ENCODE measurements at places on chromosomes 4 and X.

- no peak for DNase-seq
Measured at GRCh38 chrX:124256216-124256615, 76.2 kb upstream of the TEX13D start.

DNA sequence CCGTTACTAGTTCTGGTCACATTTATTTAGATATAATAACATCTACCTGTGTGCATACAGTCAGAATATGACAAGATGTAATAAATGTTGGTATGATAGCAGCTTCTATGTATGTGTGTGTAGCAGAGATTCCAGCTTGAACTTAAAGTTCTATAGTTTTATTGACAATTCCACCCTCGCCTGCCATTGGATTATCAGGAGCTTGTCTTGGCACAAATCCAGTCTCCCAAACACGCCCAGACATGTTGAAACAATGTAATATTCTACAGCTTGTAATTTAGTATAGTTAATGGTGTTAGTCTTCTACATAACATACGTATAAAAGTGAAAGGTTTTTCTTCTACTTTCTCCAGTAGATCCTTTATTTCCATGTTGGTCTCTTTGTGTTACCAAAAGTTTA is 44.4 kb downstream of the BBS12 start:
- DNase-seq, result no peak

- no peak for DNase-seq
Measured at GRCh38 chr4:160745126-160745525, 1418.7 kb downstream of the FSTL5 start.

- DNase-seq, result no peak
Measured at GRCh38 chrX:29407357-29407756, 808.0 kb upstream of the MAGEB2 start.

GRCh38 chr4:158837527-158838141 is 68.8 kb downstream of the FNIP2 start:
- no peak for DNase-seq

DNA sequence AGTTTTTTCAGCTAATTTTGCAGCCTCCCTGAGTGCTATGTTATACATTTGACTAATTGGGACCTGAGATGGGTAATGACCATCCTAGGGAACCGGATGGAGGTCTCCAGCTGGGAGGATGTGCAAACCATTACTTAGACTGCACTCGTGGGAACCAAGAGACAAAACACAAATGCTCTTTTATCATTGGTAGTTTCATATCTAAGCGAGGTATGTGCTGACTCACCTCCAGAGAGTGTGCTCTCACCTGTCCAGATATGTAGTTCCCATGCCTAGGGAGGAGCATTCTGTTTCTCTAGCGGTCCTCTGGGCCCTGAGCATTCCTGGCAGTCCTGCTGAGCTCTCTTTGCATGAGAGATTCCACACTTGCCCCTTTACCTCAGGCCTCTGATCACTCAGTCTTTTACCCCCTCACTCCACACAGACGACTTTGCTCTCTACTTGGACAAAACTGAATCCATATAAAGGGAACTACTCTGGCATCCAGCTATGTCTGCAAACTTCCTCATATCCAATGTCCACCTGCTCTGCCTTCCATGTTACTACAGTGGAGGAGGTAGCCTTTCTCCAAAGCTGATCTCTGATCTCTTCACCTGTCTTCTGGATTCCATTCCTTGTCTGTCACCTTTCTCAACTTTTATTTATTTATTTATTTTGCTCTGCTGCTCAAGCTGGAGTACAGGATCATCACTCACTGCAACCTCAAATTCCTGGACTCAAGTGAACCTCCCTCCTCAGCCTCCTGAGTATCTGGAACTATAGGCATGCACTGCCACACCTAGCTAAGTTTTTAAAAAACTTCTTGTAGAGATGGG is 88.4 kb downstream of the LRP2BP start:
- DNase-seq, result no peak

GRCh38 chr4:36997727-36998126 is 246.8 kb upstream of the NWD2 start:
- DNase-seq, result no peak

DNA sequence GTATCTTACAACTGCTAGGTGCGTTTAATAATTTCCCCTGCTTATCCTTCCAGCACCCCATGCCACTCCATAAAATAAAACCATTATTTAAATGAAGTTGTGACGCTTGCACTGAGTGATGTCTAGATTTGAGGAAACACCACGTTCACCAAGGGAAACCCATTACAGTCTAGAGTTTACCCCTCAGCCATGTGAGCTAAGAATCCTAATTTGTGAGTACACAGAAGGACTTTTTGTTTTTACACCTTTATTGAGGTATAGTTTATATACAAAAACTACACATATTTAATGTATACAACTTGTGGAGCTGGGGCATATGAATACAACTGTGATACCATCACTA is 326.8 kb downstream of the RAPGEF2 start:
- DNase-seq, result no peak

- peak; percentile 59 for DNase-seq
Measured at GRCh38 chrX:13487731-13488505, 81.5 kb upstream of the EGFL6 start.

DNA sequence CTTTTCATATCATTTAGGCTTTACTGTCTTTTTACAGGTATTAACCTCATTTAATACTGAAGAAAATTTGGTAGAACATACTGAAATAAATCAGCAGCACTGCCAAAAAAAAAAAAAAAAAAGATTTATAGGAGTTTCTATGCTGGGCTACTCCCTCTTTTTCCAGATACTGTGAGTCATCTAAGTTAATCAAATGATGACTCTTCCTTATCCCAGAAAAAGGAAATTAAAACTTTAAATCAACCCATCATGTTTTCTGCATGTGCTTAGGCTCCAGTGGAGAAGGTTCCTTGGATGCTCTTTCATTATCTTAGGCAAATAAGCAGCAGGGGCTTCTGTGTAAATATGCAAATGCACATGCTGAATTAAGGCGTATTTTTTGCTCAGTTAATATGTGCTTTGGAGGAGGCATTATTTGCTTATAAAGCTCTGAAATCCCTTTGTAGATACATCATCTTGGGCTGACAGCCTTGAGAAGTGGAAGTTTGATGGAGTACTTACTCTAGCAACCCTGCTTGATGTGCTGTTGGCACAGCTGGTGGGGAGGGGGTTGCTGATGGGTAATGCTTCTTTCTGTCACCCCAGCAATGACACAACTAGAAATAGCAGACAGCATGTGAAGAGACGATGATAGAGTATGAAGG is 136.1 kb downstream of the C4orf33 start:
- no peak for DNase-seq

- DNase-seq, result no peak
Measured at GRCh38 chr4:6115746-6116586, 84.4 kb downstream of the JAKMIP1 start.

GRCh38 chr4:115213716-115214115 is 100.3 kb upstream of the NDST4 start:
- no peak for DNase-seq
